ENCODE measurements at places on chromosomes 6 and 20.

- no peak for DNase-seq
These were observed 10.6 kb downstream of the TRIB3 start for GRCh38 chr20:391041-391711.

GRCh38 chr6:16723826-16724225 is 37.4 kb downstream of the ATXN1 start:
- no peak for DNase-seq

GRCh38 chr6:144007478-144008119 is 460 bp downstream of the PLAGL1 start:
- DNase-seq: no peak

DNA sequence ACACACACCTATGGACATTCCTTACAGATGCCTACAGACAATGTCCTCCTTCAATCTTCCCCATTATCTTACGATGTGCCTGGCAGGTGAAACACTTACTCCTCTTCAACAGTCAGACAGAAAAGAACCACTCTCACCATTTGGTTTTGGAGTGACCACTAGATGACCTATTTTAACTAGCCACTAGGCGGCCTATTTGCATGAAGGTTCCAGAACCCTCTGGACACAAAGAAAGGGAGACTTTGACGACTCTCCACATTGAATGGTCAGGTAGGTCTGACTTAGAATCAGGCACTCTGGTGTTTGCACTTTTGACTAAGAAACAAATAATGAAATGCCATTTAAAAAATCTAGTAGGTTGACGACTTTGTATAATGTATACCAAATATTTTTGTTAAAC is 42.0 kb downstream of the PNLDC1 start:
- no peak for DNase-seq

DNA sequence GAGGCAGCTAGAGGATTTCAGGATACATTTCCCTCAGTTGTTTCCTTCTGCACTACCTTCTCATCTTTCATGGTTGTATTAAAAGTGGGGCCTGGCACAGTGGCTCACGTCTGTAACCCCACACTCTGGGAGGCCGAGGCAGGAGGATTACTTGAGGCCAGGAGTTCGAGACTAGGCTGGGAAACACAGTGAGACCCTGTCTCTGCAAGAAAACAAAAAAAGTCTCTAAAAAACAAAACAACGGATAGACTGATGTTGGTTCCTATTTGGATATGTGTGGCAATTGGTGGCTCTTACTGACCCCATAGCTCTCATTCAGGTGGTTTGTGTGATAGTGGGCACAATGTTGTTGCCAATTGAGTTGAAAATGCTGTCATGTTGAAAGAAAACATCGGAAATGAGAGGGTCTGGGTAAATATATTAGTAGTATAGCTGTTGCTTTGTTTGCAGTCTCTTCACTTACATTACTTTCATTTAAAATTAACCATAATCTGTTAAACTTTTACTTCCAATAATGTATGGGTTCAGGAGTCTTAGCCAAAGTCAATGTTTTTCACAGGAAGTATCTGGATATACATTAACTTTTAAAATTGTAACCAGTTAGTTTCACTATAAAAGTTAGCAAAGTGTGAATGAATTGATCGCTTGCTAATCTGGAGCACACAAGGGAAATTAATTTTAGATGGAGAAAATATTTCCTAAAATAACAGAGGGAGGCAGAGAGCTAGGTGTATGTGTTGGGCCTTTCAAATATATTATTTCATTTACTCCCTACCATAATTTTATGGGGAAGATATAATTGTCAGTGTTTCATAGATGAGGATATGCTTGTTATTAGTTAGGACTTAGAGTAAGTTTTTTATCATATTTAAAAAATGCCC is 31.1 kb downstream of the UTRN start:
- DNase-seq: no peak

DNA sequence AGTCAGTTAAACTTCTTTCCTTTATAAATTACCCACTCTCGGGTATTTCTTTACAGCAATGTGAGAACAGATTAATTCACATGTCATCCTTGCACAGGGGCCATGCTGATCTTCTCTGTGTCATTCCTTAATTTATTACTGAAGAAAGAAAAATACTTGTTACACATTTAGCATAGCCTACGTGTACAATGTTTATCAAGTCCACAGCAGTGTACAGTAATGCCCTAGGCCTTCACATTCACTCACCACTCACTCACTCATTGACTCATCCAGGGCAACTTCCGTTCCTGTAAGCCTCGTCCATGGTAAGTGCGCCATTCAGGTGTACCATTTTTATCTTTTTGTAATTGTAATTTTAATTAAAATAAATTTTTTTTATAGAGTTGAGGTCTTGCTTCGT is 73.6 kb downstream of the RSPH3 start:
- no peak for DNase-seq

- no peak for DNase-seq
These were observed 105.2 kb downstream of the NFATC2 start for GRCh38 chr20:51437182-51437924.

DNA sequence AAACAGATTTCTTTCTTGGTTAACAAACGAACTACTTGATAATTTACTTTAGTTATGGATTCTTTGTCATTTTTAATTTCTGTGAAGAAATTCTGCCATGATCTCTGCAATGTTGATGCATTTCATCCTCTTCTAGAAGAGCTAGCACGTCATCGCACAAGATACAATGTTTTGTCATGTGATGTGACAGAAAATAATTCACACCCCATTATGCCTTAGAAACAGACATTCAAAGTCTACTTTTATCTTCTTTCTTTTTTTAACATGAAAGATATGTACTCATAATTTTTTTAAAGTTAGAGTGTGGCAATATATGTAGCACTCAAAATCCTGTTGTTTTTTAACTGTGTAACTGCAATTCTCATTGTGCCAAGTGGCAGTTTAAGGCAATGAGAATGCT is 39.6 kb upstream of the NELFCD start:
- no peak for DNase-seq

- DNase-seq: no peak
These were observed 31.5 kb downstream of the ARHGAP18 start for GRCh38 chr6:129678463-129678862.

- peak; percentile 6 for DNase-seq
These were observed 271.2 kb downstream of the PRL start for GRCh38 chr6:22025468-22026163.

- no peak for DNase-seq
These were observed 6.1 kb upstream of the POU3F2 start for GRCh38 chr6:98828211-98828788.

- no peak for DNase-seq
These were observed 220.7 kb upstream of the CITED2 start for GRCh38 chr6:139595183-139595582.

DNA sequence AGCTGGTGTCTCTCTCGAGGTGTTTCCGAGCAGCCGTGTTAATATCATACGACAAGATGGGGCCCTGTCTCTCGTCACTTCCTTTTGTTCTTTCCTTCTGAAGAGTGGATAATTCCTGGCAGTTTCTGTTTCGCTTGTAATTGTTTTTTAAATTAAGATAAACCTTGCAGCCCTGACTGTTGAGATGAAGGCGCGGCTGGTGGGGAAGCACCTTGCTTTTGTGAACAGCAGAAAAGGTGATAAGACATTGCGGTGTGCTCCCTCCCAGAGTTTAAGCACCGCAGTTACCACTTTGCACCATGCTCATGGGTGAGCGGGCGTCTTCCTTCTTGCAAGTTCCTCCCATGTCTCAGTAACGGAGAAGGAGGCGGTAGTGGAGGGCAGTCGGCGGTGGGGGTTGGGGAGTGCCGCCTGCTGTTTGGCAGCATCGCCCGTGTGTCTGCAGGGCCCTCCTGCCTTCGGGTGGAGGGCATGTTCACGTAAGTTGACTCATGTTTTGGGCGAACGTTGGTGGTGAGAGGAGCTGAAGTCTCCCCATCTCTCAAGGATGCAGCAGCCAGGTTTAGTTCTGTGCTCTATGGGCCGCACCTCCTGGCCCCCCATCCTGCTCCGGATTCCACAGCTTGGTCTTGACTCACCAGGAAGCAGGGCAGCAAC is 345.9 kb downstream of the TAF4 start:
- no peak for DNase-seq

DNA sequence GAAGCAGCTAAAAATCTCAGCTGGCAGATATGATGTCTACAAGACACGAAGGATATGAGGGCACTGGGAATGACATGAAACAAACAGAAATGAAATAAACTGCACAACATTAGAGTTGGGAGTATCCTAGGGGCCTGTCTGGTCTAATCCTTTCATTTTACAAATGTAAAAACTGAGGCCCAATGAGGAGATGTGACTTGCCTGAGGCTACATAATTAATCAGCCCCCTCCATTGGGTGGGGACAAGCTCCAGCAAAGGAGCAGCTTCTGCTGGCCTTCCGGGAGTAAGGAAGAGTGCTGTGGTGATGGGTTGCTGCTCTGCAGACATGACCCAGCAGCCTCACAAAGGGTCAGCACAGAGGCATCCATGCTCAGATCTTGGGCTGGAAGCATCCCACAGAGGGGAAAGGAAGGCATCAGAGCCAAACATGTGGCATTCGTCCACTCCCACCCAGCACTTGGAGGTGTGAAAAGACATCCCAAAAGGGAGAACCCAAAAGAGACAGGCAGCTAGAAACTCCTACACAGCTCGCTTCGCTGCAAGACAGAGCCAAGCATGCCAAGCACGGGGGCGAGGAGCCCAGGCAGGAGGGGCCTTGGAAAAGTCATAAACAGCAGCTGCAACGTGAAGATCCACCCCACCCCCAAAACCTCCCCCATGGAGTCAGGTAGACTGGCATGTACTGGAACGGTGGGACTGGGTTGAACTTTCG is 183.7 kb downstream of the UNC5CL start:
- DNase-seq: no peak

DNA sequence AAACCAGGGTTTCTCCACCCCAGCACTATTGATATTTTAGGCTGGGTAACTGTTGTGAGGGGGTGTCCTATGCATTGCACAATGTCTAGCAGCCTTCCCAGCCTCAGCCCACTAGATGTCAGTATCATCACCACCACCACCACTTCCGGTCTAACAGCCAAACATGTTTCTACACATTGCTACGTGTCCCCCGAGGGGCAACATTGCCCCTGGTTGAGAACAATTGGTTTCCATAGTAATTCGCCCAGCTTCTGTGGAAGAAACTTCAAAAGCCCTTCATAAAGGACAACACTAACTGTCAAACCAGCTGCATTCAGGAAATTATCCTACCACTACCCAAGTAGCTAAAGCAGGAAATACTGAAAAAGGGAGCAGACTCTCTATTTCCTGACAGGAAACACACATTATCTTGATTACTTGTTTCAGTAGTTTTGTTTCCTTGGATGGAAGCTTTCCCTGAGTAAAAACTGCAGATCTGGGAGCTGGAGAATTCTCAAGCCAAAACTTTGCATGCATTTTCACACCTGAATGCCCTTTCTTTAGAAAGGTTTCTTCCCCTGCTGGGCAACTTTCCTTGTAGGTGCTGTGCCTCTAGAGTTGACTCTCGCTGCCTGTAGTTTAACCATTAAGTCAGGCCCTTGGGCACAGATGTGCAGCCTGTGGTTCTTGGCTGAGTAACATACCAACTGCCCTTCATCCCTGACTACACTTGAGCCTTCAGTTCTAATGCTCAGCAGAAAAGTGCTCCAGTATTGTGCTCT is 23.6 kb downstream of the PKHD1 start:
- peak; percentile 23 for DNase-seq

GRCh38 chr6:109347779-109348178 is 34.5 kb downstream of the CD164 start:
- no peak for DNase-seq

- no peak for DNase-seq
These were observed 73.7 kb downstream of the ZFAND3 start for GRCh38 chr6:37893257-37893656.

DNA sequence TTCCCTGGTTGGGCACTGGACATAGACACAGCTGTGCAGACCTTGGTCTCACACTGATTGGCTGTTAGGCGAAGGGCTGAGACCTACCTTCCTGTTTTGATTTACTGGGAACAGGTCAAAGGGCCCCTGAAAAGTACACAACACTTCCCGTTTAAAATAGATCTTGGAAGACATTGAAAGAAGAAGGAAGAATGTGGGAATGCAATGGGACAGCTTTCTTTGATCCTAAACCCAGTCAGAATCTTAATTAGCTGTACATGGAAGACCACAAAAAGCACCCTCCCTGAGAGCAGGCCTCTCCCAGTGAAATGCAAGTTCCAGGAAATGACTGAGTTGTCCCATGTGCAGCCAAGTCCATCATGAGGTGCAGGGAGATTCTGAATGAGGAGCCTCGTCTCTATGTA is 83.6 kb upstream of the EXOC2 start:
- DNase-seq: no peak

DNA sequence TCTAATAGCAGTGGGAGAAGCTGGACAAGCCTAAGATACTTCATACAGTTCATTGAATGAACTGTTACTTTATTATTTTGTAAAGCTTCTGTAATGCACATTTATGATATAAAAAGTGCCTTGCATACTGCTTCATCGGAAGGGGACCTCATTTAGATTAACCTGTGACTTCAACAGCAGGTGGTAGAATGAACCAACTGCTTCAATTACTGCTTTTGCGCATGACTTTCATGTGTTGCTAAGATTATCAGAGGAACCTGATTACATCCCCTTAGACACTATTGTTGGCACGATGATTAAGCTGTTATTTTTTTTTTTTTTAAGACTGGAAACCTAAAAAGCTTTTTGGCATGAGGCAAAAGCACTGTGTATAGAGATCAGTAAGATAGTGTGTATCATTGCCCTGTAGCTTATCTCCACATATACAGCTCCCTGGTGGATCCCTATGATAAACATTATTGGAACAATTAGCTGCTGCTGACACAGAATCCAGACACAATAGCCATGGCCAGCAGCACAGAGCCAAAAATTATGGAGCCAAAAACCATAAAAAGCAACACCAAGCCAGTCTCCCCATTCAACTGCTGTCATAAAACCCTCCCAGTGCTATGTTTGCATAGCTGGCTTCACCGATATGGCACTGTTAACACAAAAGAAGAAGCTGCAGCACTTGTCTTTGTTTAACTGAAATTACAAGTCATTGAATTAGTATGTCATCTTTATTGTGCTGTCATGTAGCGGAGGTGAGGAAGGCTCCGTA is 731.6 kb upstream of the MMS22L start:
- DNase-seq: no peak

DNA sequence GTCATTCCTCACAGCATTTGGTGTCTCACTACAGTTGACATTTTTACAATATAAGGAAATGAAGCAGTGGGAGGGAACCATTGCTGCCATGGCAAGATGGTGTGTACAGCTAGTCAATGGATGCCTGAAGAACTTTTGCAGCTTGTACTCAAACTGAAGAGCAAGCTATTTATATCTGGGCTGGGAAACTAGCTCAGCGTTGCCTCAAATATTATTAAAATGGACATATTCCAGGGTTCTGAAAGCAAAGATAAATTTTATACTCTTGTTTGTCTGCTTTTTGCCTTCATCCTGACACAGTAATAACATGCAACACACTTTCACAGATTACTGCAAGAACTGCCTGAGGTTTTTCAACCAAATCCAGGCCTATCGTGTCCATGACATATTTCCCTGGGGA is 156.4 kb upstream of the COL21A1 start:
- no peak for DNase-seq

DNA sequence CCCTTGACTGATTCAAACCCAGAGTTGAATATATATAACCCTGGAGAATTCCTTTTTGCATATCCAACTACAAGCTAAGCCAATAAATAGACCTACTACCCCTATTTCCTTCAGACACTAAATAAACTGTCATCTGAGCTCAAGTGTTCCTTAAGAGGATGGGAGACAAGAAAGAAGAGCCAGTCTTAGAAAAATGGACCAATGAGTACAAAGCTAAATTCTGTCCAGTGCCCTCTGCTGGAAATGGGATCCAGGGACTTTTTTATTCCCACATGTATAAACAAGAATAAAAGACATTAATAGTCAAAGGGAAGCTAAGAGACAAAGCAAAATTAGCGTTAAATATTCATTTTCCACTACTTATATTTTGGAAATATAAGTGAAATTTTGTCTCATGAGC is 4.8 kb downstream of the PPP1R10 start:
- DNase-seq: no peak

GRCh38 chr20:13174402-13174801 is 46.7 kb upstream of the ISM1 start:
- no peak for DNase-seq

All from head of caudate nucleus (tissue), 42 donors.